ENCODE measurements at places on chromosomes 1 and 21.

DNA sequence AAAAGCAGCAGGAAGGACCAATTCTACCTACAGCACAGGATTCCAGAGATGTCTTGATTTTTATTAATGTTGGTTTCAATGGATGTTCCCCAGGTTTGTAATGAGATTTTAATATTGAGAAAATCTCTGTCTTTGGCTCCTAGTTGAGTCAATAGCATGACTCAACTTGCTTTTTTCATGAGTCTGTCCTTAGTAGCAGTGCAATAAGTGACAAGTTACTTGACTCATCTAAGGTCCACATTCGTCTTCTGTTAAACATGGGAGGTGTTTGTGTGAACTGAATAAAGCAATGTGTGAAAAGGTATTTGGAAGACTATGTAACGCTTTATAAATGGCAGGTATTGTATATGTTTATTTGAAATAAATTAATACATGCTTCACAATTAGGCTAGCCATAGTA is 645.0 kb upstream of the PTBP2 start:
- DNase-seq = no peak

- no peak for DNase-seq
Observed at GRCh38 chr1:177984136-177984525, 14.3 kb upstream of the SEC16B start.

DNA sequence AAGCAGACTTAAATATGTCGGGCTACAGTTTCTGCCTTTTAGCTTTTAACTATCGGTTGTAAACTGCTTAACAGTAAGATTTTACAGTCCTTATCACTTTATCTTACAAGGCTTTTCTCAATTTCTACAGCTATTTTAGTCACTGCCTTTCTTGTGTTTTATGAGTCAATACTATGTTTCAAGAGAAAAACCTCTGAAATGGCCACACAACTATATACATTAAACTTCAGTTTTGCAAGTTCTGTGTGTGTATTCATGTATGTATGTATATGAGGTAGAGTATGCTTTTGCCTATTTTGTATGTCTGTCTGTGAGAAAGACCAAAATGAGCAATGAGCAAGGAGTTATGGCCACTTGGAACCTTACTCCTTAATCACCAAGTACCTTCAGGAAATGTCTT is 169.8 kb downstream of the SYT2 start:
- DNase-seq = no peak

DNA sequence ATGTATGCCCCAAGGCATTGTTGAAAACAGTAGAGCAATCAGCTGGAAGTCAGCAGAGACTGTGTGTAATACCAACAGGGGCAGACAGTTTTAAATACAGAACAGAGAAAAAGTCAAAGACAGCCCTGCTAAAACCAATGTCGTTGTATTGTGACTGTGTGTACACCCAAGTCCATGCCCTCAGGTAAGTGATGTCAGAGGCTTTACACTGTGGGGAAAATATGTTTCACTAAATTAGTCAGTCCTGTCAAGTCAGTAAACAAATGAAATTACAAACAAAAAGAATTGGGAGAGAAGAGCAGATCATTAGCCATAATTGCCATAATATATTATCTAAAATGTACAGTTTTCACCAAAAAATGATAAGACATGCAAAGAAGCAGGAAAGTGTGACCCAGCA is 2.4 kb upstream of the CYP2J2 start:
- DNase-seq = no peak

- DNase-seq = peak; percentile 51
Observed at GRCh38 chr1:92476071-92476631, 10.6 kb downstream of the GFI1 start.

GRCh38 chr1:91555821-91556531 is 55.3 kb downstream of the CDC7 start:
- peak; percentile 34 for DNase-seq

- DNase-seq = no peak
Observed at GRCh38 chr1:197327776-197328364, 59.8 kb downstream of the CRB1 start.
